RWPE1 (cell line): ENCODE measurements at places on chromosomes 1 and 21.
A peak's percentile ranks its signal among the peaks of the same experiment; 100 is the strongest.

DNA sequence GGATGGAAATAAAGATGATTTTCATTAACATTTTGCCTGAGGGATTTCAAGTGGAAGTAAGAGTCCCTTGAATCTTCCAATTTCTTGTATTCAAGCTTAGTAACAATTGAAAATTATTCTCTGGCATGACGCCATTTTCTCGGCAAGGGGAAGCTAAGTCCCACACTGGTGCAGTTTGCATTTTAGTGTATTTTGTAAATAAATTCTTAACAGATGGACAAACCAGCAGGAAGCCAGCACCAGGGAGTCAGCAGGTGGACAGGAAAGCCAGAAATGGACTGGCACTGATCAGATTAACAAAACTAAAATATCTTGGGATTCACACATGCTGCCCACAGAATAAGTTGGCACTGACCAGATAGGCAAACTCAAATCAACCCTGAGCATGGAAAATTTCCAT is 311.3 kb downstream of the LRRIQ3 start:
- DNase-seq: no peak

GRCh38 chr1:174053826-174054225 is 31.7 kb upstream of the RC3H1 start:
- no peak for DNase-seq

DNA sequence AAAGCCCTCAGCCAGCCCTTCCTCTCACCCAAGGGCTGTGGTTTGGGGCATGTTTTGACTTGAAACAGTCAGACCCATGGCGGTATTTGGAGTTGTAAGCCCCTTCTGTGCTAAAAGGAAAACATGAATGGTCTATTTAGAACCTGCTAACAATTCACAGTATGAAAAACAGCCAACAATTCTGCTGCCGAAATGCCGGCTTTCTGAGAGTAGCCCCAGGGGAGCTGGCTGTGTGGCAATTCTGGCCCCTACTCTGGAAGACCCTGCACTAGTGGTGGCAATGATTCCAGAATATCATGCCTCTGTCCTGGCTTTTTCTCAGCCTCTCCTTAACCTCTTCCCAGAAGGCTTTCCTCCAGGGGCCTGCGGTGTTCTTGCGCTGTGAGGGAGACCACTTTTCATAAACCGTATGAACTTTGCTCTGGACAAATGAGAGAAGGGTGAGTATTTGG is 118.7 kb downstream of the EDEM3 start:
- DNase-seq: no peak

GRCh38 chr1:172404121-172404520 is 16.4 kb upstream of the C1orf105 start:
- no peak for DNase-seq

DNA sequence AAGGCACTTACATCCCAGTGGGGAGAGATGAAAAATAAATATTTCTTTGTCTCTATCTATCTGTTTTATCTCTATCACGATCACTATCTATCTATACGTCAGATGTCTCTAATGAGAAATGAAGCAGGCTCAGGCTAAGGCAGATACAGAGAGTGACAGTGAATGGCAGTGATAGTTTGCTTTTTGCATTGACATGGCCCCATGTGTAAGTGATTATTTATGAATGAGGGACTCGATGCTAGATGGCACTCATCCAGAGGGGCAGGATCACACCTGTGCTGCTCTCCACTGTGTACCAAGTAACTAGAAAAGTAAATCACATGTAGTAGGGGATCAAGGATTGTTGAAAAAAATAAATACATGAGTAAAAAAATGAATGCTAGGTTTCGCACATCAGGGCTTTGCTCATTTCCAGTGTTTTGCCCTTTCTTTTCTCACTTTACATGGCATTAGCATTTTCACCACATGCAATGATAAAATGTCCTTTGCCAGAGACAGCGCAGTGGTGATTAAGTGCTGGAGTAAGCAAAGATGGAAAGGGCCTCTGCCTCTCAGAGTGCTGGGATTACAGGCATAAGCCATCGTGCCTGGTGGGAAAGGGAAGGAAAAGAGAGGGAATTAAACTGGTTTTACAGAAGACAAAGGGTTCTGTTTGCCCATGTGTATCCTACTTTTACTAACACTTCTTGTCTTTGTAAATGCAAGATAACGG is 16.5 kb downstream of the TBX19 start:
- no peak for DNase-seq

GRCh38 chr1:78441921-78442320 is 48.9 kb upstream of the PTGFR start:
- DNase-seq: no peak

GRCh38 chr1:17335821-17336710 is 28.1 kb downstream of the PADI4 start:
- DNase-seq: peak; percentile 61

- DNase-seq: no peak
Observed at GRCh38 chr1:192741095-192741494, 67.7 kb upstream of the RGS2 start.

GRCh38 chr1:94608142-94608851 is 66.7 kb upstream of the F3 start:
- no peak for DNase-seq
